ENCODE measurements at places on chromosomes 2 and 18. TPM values are rescaled to one million over a fixed set of nuclear protein-coding genes. Genes with fewer than 3 reads are reported as not detected.

DNA sequence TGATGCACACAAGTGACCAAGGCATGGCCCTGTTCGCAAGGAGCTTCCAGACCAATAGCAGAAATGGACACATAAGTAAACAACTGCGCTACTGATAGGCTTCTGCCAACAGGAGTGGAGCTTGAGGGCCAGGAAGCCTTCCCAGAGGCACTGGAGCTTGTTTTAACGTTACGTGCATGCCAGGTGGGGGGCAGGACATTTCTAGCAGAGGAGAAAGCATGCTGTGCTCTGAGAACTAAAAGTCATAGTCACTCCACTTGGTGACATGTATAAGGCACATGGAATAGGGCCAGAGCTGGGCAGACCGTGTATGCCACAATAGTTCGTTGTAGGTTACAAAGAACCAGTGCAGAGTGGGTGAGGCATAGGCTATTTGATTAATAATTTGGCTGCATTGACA, 184.2 kb downstream of the NEDD4L start:
- no peak for DNase-seq

GRCh38 chr2:53913721-53914120, 54.0 kb upstream of the GPR75 start:
- DNase-seq, result peak; percentile 4

Gene IL1RL1
- total RNA-seq, result not detected

DNA sequence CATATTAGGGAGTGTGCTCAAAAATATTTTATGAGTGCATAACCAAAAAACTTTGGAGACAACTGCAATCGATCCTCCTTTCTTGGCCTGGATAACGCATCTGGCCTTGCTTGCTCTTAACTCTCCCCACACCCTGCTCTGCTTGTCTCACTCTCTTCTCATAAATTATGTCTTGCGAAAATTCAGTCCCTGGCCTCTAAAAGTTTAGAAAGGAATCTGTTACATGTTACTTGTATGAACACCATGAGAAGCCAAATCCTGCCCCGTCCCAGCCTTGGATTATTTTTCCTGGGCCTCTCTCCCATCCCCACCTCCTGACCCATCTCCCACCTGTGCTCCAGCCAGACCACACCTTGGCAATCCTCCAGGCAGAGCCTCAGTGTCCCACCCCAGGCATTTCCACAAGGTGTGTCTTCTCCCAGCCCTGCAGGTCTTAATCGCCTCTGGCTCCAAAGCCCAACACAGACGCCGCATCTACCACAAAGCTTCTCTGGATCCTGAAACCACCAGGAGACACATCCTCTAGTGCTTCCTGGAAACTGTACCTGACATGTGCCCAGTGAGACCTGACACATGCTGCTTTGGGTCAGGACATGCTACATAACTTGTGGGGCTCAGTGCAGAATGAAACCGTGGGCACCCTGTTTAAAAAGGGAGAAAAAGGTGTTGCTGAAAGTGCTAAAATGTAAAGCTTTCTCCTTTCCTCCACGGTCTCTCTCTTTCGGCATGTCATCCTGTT, 99.6 kb upstream of the ST3GAL5 start:
- no peak for DNase-seq

GRCh38 chr18:9765501-9765900, 57.4 kb downstream of the RAB31 start:
- no peak for DNase-seq

GRCh38 chr2:922185-922584, 28.5 kb upstream of the SNTG2 start:
- DNase-seq, result no peak

Gene PDE1A
- total RNA-seq, result not detected

Gene RESP18
- not detected for total RNA-seq

DNA sequence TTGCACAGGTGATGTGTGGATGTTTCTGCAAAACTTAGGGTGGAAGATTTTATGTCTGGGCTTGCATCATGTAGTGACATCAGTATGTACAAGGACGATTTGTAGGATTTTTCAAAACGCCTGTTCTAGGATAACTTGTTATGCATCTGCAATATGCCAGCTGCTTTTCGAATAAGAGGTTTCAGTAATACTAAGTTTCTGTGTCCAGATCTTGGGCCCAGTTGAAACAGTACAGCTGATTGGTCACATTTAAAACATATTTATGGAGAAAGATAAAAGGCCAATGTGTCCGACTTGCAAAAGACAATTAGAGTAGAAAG, 1.2 kb downstream of the PTPN4 start:
- DNase-seq, result peak; percentile 42

- DNase-seq, result no peak
Measured at GRCh38 chr2:109478906-109479493, 134.8 kb downstream of the SEPTIN10 start.

DNA sequence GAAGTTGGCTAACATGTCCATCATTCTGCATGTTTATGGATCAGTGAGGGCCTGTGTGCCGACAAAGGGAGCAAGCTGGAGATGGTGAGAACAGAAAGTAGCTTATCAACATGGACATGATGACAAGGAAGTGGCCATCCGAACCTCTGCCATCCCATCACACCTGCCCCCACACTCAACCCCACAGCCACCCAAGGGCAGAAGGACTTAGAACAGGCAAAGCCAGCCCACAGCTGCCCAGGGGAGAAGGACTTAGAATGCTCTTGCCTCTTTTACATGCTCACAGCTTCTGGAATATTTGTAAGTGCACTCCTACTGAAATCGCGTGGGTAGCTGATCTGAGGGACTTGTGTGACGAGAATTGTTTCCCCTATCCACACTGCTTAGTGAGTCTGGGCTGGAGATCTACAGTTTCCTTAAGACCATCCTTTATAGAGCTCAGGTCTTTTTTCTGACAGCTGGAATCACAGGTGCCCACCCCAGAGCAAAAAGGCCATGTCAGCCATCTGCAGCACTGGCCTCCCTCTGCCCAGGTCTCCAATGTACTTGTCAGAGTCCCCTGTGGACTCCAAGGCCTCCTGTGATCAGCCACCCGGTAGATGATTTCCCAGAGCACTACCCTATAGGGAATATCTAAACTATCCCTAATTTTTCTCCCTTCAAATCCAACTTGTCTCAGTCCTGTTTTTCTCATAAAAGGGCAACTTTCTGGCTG, 154.1 kb downstream of the SMAD7 start:
- no peak for DNase-seq

Gene CTAGE1
- not detected for total RNA-seq

Gene PRPF40A
- total RNA-seq, result 177 TPM

Gene GALNT13
- not detected for total RNA-seq
